Muscle of back (tissue), 13 donors: ENCODE measurements at places on chromosomes 16 and 17.

GRCh38 chr17:62749926-62750325 lies 58.2 kb downstream of the MARCHF10 start:
- DNase-seq: no peak

GRCh38 chr16:10609402-10609774 lies 29.0 kb upstream of the EMP2 start:
- no peak for DNase-seq

DNA sequence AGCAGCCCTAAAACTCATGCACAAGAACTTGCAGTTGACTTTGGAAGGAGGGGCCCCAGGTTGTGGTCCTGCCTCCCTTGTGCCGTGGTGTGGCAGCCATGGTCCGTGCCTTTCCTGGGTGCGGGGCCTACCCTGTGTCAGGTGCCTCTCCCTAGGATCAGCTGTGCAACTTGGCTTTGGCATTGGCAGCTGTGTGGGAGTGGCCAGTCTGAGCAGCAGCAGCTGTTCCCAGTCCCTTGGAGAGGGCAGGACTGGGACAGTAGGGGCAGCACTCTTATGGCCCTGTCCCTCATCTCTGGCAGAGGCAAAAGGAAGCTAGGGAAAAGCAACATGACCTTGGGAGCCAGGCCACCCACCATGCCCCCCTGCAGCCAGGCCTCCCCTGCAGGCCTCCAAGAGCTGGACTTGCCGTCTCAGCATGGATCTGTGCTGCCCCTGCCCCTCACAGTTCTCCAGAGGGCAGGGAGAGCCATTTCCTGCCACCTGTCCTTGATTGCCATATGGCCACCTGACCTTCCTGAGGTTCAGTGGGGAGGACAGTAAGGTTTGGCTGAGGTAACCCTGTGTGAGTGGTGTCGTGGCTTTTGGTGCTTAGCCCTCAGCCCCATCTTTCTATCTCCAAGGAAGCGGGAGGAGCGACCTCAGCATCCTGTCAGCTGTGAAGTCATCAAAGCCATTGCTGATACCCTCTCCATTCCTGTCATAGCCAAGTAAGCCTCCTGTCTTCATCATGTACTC lies 15.5 kb upstream of the NFATC3 start:
- peak; percentile 77 for DNase-seq

DNA sequence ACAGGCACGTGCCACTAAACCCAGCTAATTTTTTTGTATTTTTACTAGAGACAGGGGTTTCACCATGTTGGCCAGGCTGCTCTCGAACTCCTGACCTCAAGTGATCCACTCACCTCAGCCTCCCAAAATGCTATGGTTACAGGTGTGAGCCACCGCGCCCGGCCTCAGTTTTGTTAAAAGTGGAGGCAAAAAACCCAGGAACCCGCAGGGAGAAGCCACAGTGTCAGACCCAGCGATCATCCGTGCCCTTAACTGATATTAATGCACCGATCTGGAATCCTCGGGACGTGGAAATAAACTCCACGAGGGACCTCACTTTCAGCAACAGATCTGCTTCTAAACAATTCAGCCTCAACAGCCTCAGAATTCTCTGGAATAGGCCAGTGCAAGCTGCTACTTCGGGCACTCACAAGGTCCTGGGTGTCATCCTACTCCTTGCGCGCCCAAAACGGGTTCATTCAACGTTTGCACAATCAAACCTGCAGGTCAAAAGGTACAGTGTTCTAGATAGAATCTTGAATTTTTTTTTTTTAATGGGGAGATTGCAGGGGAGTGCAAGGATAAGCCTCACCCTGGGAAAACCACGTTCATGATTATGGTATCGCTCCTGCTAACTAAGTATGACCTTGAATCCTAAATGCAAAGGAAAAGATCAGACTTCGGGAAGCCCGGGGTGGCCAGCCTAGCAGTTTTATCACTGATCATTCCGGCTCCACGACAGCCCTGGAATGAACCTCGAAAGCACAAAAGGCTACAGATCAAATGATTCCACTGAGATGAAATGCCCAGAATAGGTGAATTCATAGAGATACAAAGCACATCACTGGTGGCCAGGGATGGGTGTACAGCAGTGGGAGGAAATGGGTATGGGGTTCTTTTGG lies 22.4 kb downstream of the LITAF start:
- DNase-seq: no peak

GRCh38 chr17:62868008-62868407 lies 59.9 kb upstream of the MARCHF10 start:
- no peak for DNase-seq

DNA sequence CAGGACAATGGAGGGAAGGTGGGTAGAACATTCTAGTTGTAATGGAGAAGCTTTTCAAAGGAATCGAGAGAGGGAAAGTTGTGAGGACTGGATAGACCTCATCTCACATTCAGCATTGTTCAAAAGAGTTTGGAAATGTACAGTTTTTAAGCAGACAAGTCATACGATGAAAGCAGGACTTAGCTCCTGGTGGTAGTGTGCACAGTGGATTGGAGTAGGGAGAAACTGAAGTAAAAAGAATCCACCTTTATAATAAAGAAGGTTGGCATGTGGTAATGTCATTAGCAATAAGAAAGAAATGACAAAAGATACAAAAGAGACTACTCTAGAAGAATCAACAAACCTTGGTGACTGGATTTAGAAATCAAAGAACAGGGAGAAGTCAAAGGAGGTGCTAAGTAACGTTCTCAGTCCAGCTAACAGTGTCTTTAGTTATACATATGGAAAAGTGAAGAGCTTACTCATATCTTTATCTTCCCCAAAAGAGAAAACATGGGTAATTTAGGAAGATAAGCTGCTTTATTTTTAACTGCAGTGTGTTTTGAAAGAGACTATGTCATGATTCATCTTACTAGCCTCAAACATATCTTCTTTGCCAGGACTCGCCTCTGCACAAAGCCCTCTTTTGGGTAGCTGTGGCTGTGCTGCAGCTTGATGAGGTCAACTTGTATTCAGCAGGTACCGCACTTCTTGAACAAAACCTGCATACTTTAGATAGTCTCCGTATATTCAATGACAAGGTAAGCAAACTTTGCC lies 18.7 kb upstream of the EVI2A start:
- DNase-seq: no peak

GRCh38 chr17:45276031-45276430 lies 14.1 kb upstream of the SPATA32 start:
- DNase-seq: no peak

GRCh38 chr16:2186505-2186904 lies 9.9 kb downstream of the CASKIN1 start:
- DNase-seq: no peak

- DNase-seq: no peak
Observed at GRCh38 chr16:85428168-85428898, 184.8 kb upstream of the GSE1 start.

DNA sequence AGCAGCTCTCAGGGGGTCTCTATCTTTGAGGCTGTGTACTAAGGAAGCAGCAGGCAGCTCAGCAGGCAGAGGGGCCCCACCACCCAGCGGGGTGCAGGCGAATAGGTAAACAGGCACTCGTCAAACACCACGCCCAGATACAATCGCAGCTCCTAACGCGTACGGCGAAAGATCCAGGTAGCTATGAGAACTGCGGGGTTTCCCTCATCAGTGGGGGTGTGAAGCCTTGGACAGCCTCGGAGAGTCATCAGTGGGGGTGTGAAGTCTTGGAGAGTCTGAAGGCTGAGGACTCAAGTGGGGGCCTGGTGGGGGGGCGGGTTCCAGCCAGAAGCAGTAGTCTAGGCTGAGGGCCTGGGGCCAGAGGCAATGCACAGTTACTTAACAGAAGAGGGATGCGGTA lies 69.0 kb downstream of the RTN4RL1 start:
- no peak for DNase-seq

- DNase-seq: no peak
Observed at GRCh38 chr16:51394421-51394820, 243.4 kb upstream of the SALL1 start.

- DNase-seq: peak; percentile 92
Observed at GRCh38 chr16:4271176-4272113, 1.4 kb downstream of the TFAP4 start.

- DNase-seq: no peak
Observed at GRCh38 chr16:49545741-49546448, 172.3 kb downstream of the C16orf78 start.

- DNase-seq: no peak
Observed at GRCh38 chr17:39116224-39116623, 35.2 kb downstream of the PLXDC1 start.

GRCh38 chr17:15744074-15744676 lies 12.1 kb downstream of the TBC1D26 start:
- DNase-seq: no peak
